ENCODE measurements at places on chromosomes 7 and 10.
A peak's percentile ranks its signal among the peaks of the same experiment; 100 is the strongest.

- no peak for DNase-seq
These were observed 173.5 kb upstream of the ADCY1 start for GRCh38 chr7:45400680-45401079.

DNA sequence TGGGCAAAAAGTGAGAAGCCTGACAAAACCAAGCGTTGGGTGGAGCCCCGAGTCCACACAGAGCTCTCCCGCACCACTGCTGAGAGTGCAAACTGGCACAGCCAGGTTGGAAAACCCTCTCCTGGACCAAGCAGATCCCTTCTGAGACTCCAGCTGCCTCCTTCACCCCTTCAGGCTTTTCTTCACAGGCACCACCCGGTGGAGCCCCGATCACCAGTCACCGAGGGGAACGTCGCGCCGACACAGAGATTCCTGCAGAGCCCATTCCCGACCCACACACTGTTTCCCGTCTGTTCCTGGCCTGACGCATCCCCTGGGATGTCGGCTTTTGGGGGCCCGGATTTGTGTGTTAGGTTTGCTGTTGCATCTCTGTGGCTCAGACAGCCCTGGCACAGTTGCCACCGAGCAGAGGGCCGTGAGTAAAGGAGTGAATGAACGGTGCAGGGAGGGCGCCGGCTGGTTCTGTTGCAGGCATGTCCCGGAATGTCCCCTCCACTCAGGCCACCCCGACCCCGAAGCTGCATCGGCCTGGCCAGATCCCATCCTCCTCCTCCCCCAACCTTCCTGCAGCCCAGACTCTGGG is 51.0 kb upstream of the INPP5A start:
- DNase-seq = no peak

GRCh38 chr10:30357075-30357801 is 8.2 kb upstream of the MTPAP start:
- DNase-seq = no peak

GRCh38 chr7:34096198-34096651 is 190.9 kb downstream of the BMPER start:
- DNase-seq = no peak

- DNase-seq = peak; percentile 54
These were observed 708 bp downstream of the UBN2 start for GRCh38 chr7:139231513-139232376.

- DNase-seq = peak; percentile 13
These were observed 393.6 kb downstream of the CNTNAP2 start for GRCh38 chr7:146510088-146510680.

DNA sequence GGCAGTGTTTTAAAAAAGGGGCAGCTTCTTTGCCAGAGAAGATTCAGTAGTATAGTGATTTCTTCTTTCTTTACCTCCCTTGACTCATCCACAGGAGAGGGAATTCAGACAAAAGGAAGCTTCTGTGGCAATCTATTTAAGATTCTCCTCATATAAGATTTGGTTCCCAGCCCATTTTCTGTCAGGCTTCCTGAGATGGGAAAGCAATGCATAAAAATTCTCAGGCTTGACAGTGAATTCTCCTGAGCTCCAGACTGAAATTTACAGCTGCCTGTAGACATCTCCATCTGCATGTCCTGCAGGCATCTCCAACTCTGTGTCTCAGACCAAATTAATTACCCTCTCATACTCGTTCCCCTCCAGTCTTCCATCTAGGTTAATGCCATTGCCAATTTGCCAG is 72.8 kb downstream of the TSPAN12 start:
- no peak for DNase-seq

GRCh38 chr10:69807122-69807521 is 5.4 kb downstream of the COL13A1 start:
- DNase-seq = no peak

- no peak for DNase-seq
These were observed 135.4 kb downstream of the DOCK4 start for GRCh38 chr7:112070674-112071256.

DNA sequence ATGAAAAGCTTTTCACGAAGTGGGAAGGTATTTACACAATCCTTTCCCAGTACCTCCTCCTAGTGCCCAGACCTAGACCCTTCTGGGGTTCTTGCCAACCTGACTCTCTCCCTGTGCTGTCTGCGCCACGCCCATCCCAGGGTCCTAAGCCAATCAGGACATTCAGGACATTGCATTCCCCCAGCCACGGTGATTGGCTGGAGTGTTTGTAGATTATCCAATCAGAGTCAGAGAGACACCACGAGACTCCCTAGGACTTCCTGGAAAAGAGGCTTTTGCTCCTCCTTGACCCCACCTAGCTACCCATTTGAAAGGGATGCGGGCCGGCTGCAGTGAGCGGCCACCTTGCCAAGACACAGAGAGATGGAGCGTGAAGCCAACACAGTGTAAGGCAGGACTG is 3.5 kb upstream of the GDF2 start:
- DNase-seq = no peak

DNA sequence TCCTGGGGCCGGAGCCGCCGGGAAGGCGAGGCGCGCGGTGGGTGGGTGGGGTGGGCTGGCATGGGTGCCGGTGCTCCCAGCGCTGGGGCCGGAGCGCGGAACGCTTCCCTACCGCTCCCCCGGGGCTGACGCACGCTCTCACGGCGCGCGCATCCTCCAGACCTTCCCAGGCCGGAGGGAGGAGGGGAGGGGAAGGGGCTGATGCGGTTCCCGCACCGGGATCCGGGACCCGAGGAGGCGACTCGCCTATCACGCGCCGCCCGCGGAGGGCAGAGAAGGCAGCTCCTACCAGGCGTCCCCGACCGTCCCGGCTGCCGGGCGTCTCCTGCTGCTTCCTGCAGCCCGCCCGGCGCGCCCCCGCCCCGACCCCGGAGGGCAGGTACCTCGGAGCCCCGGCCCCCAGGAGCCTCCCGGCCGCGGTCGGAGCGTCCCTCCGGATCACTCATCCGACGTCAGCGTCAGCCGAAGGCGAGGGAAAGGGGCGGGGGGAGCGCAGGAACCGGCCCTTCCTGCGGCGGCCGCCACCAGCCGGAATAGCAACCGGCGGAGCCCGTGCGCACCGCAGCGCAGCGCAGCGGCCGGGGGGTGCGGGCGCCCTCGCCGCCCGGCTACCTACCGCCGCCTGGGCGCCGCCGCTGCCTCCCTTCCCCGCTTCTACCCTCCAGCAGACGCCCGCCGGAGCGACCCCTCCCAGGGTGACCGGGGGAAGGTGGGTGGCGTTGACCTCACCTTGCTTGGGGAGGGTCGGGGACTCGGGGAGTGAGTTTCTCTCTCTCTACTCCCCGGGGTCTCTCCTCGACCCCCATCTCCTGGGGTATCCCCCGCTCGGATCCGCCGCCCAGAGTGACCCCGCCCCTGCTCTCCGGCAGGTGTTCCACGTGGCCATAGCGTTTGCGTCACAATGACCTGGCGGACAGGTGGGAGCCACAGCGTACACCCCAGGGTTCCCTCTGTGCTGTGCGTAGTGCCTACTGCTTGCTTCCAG is at the start of gene ICA1:
ICA1 (minus strand) TSS at position 457 of the 985 bp plus-strand sequence. CDS start 26,241 bp downstream, outside the sequence.
- DNase-seq = peak; percentile 85

GRCh38 chr10:49571388-49571787 is 32.5 kb upstream of the ERCC6 start:
- DNase-seq = no peak

DNA sequence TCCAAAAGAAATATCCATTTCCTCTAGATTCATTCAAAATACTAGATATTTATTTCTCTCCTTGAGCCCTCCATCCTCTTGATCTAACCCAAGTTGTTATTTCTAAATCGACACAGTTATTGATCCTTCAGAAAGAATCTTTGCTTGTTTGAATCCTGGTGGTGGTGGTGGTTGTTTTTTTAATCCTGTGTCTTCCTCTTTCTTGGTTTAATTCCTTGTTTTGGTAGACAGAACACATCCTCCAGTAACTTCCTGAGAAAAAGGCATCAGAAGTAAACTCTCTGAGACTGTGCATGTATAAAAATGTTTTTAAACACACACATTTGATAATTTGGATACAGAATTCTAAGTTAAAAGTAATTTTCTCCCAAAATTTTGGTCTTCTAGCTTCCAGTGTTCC is 49.9 kb downstream of the SIRT1 start:
- no peak for DNase-seq

GRCh38 chr10:76618171-76618570 is 1019.4 kb downstream of the KCNMA1 start:
- peak; percentile 18 for DNase-seq

GRCh38 chr10:53177468-53177867 is 404.9 kb upstream of the MBL2 start:
- no peak for DNase-seq

DNA sequence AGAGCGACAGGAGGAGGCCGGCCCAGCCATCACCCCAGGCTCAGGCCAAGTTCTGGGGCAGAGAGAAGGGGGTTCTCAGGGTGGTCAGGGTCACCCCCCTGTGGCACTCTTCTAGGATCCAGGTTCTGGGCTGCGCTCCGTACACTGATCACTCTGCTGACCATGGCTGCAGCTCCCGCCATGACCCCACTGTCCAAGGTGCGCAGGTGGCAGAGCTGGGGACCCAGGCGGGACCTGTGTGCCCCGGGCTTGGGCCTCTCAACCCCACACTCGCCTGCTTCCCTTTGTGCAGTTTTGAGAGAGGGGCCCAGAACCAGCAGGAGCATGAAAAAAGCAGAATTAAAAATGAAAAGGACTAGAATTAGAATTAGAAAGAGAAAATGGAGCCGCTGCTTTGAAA is 227.1 kb downstream of the FANK1 start:
- no peak for DNase-seq

GRCh38 chr7:72211175-72211574 is 201.0 kb downstream of the CALN1 start:
- DNase-seq = no peak

DNA sequence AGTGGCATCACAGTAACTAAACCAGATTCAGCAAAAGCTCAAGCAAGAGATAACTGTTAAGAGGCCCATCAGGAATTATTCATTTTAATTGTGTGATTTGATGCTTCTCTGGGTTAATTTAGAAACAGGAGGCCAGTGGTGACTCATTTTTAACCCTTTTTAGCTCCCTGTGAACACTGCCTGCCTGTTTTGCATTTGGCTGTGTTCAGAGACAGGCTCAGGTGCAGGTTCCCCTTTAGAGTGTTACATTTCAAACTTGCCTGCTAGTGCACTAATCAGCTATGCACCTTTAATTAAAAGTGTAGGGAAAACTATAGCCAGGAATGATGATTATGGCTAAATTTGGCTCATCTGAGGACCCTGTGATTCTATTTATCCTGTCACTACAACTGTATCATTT is 6.5 kb downstream of the STAMBPL1 start:
- no peak for DNase-seq

GRCh38 chr10:129705676-129706075 is 238.6 kb downstream of the MGMT start:
- no peak for DNase-seq
